ENCODE measurements at places on chromosomes 5 and 9.

GRCh38 chr5:175115831-175116230, 328.2 kb downstream of the DRD1 start:
- DNase-seq, result no peak

GRCh38 chr5:39020458-39020857, 53.7 kb downstream of the RICTOR start:
- DNase-seq, result no peak

DNA sequence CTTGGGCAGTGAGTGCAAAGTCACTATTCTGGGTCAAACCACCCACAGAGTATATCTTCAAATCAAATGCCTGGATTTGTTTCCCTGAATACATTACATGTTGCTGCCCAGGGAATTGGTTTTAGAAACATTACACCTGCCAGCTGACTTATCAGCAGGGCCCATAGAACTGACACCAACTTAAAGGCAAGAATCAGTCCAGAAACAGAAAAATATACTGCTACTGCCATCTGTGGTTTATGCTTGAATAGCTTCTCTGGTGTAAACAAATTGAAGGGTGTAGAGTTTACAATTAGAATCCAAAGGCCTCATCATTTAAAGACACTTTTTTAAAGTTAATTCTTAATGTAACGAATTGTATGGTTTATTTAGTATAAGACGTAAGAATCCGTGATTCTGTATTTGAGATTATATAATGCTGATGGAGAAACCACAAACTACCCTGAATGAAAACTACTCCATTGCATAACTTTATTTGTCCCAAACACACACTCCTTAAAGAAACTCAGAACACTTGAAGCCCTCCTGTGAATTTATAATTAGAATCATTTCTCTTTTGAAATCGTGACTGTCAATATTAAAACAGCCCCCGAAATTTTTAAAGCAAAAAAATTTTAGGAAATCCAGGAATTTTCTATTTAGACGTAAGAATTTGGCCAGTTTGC, 6.2 kb downstream of the NR6A1 start:
- DNase-seq, result no peak

DNA sequence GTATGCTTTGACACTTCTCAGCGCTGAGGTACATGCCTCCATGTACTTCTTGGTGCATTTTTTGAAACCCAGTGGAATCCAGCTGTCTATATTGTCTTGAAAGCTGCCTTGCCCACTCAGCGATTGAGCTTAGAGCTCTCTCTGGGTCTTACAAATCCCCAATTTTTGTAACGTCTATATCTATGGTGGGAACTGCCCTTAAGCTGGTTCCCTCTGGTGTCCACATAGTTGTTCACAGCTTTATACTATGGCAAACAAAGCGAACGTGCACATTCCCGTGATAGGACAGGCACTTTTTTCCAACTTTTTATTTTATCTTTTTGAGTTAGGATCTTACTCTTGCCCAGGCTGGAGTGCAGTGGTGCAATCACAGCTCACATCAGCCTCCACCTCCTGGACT, 20.9 kb downstream of the CDHR2 start:
- no peak for DNase-seq

DNA sequence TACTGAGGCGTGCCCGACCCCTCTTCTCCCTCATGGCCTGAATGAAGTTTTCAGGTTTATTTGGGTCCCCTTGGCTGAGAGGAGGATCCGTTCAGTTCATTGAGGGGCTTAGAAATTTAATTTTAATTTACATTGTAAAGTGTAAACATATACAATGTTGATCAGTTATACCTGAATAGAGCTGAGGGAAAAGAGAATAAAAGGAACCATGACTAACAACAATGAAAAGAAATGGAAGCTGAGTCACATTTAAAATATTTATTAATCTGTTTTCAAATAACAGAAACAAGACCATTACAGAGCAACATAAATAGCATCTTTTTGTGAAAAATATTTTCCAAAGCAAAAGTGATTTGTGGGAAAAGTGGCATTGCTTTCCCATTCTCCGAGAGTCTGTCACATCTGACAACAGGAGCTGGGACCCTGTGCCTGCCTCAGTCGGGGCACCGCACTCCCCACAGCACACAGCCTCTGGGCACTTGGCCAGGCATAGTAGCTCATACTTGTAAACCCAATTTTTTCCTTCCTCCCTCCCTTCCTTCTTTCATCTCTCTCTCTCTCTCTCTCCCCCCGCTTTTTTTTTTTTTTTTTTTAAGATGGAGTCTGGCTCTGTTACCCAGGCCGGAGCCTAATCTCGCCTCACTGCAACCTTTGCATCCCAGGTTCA, 28.7 kb downstream of the PROP1 start:
- no peak for DNase-seq

GRCh38 chr5:125408448-125409233, 662.2 kb upstream of the ZNF608 start:
- DNase-seq, result peak; percentile 40

- no peak for DNase-seq
These were observed 10.7 kb upstream of the TSC1 start for GRCh38 chr9:132955123-132955522.

- DNase-seq, result no peak
These were observed 5.5 kb downstream of the ASTN2 start for GRCh38 chr9:117409321-117409720.

- DNase-seq, result no peak
These were observed 270.6 kb downstream of the IRX2 start for GRCh38 chr5:2480871-2481270.

- DNase-seq, result no peak
These were observed 25.2 kb downstream of the NEURL1B start for GRCh38 chr5:172666251-172666650.

DNA sequence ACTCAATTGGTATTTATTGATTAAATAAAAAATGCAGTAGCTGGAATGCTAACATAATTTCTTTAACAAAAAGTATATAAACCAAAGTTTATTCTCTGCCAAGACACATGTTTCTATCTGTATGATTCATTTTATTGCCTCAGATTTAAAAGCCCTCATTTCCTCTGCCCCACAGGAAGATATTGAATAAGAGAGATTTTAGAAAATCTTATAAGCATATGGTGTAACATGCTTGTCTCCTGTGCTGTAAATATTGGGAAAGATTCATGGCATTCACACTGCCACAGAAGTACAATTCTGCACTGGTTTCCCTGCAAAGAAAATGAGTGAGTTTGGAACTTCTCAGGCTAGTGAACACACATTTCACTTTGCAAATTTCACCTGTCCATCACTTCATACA, 134.9 kb upstream of the FBXL7 start:
- DNase-seq, result no peak

DNA sequence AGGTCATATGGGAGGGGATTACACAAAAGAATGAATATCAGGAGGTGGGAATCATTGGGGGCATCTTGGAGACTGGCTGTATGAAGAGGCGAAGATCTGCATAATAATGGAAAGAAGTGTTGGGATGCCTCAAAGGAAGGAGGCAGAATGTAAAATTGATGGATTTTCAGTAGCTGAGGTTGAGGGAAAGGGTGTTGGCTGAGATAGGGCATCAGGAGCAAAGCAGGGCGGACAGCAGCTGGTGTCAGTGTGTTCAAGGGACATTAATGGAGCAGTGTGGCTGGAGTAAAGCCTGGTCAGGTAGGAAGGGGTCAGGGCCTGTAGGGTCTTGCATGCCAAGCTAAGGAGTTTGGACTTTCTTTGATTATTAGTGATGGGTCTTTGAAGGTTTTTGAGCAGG, 65.2 kb upstream of the TNFAIP8 start:
- no peak for DNase-seq

DNA sequence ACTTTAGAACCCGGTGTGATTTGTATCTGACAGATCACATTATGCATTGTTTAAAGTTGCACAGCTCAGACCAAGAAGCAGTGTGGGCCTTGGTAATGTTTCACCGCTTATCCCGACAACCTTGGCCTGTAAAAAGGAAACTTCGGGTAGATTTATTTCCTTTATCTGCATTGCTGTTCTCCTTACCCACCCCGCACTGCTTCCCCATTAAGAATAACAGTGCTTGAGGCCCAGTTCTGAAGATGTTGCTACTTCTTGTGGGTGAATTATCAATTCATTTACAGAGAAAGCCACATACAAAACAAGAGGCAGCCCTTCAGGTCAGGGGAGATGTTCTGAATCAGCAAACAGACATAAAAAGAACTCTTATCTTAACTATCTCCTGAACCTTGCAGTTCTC, 8.4 kb downstream of the SMARCA2 start:
- DNase-seq, result no peak

GRCh38 chr5:154937186-154937717, 759 bp downstream of the GEMIN5 start:
- DNase-seq, result no peak

DNA sequence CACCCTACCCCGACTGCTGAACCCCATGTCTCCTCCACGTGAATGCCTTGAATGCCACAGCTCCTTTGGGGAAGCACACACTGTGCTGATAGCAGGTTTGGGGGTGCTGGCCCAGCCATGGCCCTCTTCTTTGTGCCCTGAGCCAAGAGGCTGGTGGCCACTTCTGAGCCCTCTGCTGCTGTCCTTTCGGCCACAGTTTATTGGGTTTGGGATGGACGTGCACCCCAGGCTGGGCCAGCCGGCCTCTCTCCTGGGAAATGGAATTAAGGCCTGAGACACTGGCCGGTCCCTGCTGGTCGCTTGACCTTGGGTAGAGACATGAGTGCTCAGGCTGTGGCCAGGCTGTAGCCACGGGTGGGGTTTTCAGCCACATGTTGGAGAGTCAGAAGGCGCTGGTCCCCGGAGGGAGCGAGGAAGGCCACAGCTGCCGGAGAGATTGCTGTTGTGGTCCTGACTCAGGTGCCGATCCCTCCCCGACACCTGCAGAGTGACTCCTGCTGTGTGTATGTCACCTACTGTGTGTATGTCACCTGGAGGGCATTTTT, 26.6 kb downstream of the FAM163B start:
- no peak for DNase-seq

DNA sequence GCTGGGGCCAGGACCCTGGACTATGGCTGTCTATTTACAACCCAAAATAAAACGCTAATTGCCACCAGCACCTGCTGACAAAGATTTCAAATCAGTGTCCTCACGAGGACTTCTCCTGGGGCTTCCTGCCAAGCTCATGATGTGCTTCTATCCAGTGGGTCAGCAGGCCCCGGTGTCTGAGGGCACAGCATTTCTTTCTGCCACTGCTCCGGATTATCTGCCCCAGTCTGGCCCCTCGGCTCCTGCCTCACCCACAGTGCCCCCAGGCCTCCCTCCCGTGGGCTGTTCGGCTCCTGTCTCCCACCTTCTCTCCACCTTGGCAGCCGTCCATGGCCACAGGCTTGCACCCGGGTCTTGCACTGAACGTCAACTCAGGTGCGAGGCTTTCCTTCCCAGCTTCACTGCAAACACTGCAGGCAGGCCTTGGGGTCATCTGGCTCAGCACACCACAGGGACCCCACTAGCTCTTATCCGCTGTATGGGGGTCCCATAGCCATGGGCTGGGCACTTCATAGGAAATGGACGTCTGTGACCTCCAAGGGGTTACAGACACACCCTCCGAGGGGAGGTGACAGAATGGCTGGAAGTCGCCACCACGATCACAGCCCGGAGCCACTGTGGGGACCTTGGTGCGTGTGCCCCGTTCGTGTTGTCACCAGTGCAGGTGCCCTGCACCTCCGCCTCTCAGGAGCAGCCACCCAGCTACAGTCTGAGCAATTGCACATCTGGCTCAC, 43.8 kb upstream of the FCN1 start:
- DNase-seq, result no peak

DNA sequence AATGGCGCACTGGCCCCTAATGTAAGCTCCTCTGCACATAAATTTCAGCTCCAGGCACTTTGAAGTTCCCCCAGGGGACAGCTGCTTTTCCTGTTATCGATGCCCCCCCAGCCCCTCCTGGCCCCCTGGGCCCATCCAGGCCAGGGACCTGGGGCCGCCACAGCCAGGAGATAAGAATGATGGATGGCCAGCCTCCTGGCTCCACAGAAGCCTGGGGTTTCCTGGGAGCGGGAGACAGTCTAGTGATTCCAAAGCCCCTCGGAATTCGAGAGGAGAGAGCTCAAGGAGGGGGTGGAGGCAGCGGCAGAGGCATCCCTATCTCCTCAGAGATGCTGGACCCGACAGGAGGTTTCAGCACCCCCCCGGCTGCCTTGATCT, 98.4 kb upstream of the HAND1 start:
- DNase-seq, result no peak

- no peak for DNase-seq
These were observed 2076.0 kb upstream of the CDH9 start for GRCh38 chr5:29114331-29114768.

GRCh38 chr5:93307557-93307956, 273.5 kb downstream of the NR2F1-AS1 start:
- no peak for DNase-seq

- DNase-seq, result no peak
These were observed 20.0 kb downstream of the FYB1 start for GRCh38 chr5:39199335-39199734.

GRCh38 chr5:158388021-158388420, 529.1 kb upstream of the CLINT1 start:
- no peak for DNase-seq

DNA sequence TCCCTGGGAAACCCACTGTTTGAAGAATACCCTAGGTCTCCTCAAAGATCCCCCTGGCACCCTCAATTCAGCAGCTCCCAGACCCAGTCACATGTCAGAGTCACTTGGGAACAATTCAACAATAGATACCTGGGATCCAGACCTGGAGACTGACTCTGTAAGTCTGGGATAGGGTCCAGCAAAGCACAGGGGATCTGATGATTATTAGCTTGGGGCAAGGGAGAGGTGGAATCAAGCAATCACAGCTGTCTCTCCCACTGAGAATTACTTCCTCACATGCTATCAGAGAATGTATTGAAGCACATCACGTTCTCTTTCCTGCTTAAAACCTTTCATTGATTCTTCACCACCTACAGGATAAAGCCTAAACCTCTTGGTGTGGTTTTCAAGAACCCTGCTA, 5.9 kb downstream of the FAM193B start:
- no peak for DNase-seq

GRCh38 chr5:126403876-126404275, 19.3 kb upstream of the GRAMD2B start:
- no peak for DNase-seq

GRCh38 chr9:129483415-129484351, 137.2 kb downstream of the C9orf50 start:
- DNase-seq, result peak; percentile 93

GRCh38 chr9:108094676-108094993, 605.1 kb upstream of the KLF4 start:
- DNase-seq, result no peak

GRCh38 chr5:113059232-113060040, 82.8 kb downstream of the DCP2 start:
- peak; percentile 33 for DNase-seq

DNA sequence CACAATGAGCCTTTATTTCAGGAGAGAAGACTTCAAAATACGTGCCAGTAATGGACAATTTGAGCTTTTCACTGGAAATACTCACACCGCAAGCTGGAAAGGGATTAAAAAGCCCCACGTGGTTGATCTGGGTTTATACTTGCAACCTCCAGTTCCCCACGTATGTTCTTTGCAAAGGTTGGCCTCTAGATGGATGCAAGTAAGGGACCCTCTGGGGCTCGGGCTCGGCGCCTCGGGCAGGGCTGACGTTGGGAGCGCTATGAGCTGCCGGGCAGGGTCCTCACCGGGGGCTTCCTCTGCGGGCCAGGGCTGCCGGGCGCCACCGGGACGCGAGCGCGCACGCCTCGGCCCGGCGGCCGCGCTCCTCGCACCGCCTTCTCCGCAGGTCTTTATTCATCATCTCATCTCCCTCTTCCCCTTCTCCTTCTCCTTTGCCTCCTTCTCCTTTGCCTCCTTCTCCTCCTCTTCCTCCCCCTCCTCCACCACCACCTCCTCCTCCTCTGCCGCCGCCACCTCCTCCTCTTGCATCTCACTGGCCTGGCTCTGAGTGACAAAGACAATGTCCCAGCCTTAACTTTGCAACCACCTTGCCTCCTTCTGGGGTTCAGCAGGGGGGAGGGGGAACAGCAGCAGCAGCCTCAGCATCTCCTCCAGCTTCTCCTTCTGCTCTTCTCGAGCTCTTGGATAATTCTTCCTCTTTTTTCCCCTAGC, 701 bp upstream of the ZNF462 start:
- peak; percentile 8 for DNase-seq

Data from DMS79 treated with DMSO at 0.1 percent for 48 hours (cell line).